ENCODE measurements at places on chromosomes 16 and 17. TPM values are rescaled to one million over a fixed set of nuclear protein-coding genes. Genes with fewer than 3 reads are reported as not detected.

The FSCN2 gene
- total RNA-seq: 4.9 TPM

DNA sequence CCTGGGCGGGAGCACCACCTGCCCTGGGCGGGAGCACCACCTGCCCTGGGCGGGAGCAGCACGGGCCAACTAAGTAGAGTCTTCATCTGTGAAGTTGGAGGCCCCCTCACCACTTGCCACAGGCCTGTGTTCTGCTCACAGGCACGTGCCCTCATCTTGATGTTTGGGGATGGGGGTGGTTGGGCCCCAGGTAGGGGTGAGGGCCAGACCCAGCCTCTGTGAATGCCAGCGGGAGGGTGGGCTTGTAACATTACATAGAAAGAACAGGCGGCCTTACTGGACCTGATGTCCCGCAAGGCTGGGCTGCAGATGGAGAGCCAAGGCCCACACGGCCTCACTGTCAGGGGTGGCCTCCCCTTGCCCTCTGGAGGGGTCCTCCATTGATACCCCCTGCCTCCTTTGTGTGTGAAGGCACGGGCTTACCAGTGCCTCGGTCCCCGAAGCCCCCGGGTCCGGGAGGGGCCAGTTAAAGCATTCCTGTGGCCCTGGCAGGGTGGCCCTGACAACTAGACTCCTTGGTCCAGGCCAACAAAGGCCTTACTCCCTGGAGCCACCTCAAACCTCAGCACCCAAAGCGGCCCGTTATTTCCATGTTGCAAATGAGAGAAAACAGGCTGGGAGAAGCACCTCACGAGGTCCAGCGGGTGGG lies 1.1 kb upstream of the SLC16A3 start:
- DNase-seq: no peak

DNA sequence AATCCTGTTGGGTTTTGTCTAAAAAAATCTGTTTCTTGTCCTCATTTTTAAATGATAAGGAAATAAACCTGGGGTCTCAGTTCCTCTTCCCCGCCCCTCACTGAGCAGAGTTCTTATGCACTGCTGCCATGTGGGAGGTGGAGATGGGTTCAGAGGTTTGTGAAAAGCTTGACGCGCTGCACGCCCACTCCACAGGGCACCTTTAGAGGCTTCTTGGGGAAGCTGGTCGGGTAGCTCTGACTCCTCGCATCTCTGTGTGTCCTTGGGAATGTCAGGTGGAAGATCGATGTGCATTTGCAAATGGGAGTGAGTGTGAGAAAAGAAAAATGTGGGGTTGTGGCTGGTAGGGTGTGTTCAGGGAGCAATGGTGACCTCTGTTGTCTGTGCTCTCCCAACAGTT lies 4.7 kb upstream of the ZNHIT3 start:
- no peak for DNase-seq

- DNase-seq: no peak
Observed at GRCh38 chr17:41518031-41518430, 659 bp downstream of the KRT15 start.

DNA sequence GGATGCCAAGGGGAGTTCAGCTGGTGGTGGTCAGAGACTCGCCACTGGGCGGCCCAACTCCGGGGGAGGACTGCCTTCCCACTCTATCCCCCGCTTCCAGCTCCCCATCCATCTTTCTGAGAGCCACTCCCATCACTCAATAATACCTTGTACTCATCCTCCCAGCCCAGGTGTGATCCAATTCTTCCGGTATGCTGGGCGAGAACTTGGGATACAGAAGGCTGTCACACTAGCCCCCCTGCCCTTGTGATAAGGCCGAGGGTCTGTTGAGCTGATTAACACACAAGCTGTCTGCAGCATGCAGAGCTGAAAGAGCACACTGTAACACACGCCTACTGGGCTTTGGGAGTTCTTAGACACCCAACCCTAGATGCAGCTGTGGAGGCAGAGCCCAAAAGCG lies 460.4 kb upstream of the EEF2KMT start:
- DNase-seq: no peak

- no peak for DNase-seq
Observed at GRCh38 chr17:5201011-5201410, 9.3 kb upstream of the ZNF594 start.

DNA sequence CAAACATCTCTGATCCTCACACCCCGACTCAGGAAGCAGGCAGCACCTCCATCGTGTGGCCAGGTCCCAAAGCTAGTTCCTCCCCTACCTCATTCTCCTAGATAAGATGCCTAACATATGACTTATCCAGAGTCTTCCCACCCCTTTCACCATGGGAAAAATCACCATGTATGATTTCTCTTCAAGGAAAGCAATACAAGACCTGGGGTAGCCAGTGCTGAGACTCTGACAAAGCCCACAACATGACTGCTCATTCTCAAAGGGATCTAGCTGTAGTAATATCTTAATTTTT lies 45.1 kb downstream of the CMTM4 start:
- no peak for DNase-seq
